Stimulated activated CD8-positive, alpha-beta memory T cell treated with anti-CD3 and anti-CD28 coated beads, Interleukin-12 subunit alpha, Interleukin-12 subunit beta, amount 100 ng/mL, for 1 hour (primary cell): ENCODE measurements at places on chromosomes 4 and X.

DNA sequence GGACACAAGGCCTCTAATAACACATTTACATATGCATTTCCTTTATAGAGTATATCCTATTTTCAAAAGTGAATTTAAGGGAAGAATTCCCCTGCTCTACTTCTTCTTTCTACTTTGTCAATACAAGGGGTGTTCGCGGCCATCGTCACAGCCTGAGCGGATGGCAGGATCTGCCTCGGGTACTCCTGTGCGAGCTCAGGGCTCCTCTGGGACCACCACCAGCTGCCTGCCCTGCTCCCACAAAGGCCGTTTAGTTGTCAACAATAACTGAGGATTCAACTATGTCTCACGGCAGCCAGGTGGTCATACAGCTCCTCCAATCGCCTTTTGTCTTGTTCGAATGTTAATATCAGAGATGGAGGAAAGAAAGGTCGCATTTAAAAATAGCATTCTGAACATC lies 228.2 kb upstream of the TENM3 start:
- no peak for DNase-seq

DNA sequence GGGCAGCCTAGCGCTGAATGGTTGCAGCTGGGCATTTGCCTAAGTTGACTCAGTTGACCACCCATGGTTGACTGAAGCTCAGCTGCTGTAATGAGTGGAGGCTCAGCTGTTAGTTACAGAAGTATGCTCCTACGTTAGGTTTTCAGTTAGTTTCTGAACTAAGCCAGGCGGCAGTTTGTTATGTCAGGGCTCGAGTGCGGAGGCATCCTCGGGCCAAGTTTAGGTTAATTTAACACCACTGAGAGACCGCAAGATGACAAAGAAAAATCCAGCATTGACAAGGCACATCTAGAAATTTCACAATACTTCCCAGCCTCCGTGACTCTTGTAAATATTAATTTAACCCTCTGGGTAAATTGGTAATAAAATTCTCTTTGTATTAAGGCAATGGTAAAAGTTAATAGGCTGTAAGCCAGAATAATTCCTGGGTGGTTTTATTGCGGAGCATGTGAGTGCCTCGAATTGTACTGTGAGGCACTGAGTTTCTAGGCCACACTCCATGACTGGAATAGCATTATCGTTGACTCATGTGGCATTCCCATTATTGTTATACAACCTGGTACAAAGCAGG lies 33.1 kb upstream of the CDKN2AIP start:
- no peak for DNase-seq

DNA sequence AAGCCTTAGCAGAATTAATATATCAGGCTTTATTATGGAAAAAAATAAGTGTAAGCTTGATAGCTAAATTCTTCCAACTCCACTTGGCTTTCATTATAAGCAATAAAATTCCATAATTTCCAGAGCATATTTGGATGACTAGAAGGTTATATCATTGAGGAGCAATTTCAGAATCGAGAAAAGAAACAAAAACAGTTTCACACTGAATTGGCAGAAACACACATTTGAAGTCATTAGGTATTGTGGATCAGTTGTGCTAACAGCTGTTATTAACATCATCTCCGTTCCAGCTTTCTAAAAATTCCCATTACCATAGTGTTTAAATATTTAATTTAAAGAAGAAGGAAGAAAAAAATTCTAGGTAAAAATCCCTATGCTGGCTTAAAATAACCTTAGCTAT lies 92.6 kb downstream of the ANTXR2 start:
- DNase-seq: no peak

- no peak for DNase-seq
Measured at GRCh38 chrX:7146020-7146702, 1.4 kb upstream of the STS start.

DNA sequence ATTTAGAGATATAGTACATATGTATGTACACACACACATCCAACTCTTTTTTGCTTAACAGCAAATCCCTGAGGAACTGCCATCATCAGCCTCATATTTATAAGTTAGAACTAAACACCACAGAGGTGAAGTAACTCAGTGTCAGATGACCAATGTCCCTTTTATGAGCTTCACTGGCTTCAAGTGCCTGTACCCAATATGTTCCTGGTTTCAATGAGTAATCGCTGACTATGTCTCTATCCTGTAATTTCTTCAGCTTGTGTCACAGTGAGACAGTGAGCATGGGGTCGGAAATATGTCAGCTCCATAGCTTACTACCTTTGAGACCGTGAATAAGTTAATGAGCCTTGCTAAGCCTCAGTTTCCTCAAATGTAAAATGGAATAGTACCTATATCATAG lies 136.2 kb upstream of the RASGEF1B start:
- no peak for DNase-seq

DNA sequence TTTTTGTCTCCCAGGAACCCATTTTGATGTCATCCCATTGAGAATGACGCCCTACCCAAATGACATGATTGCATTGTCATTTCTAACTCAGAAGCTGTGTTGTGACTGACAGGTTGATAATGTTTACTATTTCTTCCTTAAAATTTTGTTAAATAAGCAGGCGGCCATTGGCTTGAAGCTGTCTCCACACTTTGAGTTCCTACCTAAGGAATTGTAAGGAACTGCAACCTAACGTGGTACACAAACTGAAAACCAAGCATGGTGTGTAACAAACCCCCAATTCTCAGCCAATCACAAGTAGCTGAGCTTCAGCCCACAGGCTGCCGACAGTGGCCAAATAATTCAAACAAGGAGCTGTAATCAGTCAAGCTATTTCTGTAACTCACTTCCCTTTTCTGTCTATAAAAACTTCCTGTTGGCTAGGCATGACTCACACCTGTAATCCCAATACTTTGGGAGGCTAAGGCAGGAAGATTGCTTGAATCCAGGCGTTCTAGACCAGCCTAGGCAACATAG lies 2.9 kb upstream of the MND1 start:
- DNase-seq: no peak

DNA sequence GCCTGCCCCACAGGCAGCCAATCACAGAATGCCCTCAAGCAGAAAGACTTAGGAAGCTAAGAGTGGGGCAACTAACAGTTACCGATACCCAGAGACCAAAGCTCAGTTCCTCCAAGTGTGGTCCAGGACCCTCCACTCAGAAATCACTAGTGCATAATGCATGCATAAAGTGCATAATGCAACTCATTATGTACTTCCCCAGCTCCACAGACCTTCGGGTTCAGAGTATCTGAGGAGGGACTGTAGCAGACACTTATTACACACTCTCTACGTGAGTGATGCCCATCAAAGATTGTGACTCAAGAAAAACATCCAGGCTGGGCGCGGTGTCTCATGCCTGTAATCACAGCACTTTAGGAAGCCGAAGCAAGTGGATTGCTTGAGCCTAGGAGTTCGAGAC lies 328.0 kb downstream of the BCOR start:
- DNase-seq: no peak
